ENCODE measurements at places on chromosomes 13 and 19.

DNA sequence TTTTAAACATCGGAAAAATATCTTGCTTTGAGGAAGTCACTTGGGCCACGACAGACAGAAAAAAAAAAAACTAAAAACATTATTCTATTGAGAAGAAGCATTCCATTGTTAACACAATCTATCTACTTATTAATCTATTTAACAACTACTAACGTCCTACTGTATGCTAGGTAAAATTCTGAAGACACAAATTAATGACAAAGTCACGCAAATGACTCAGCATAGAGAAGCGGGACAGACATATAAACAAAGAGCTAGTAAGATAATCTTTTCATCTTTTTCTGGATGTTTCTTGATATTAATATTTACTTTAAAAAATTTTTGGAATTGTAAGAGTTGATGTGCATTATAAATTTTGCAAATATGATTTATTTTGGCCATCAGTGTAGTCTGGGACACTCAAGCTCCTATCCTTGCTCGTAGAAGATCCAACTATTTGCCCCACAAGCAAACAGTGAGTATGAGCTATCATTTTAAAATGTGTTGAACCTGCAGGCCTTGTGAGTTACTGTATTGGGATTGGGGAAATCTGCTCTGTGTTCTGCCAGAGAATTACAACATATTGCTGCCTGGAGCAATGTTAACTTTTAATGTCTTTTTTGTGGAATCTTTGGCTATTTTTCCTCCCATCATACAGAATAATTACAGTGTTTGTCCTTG is 109.1 kb downstream of the PCDH9 start:
- H3K4me1 ChIP-seq: no peaks in the 10 kb centered on the region
- H3K36me3 ChIP-seq: no peaks in the 10 kb centered on the region
- H3K27ac ChIP-seq: no peak overlapping the region
- H3K4me3 ChIP-seq: no peak overlapping the region

DNA sequence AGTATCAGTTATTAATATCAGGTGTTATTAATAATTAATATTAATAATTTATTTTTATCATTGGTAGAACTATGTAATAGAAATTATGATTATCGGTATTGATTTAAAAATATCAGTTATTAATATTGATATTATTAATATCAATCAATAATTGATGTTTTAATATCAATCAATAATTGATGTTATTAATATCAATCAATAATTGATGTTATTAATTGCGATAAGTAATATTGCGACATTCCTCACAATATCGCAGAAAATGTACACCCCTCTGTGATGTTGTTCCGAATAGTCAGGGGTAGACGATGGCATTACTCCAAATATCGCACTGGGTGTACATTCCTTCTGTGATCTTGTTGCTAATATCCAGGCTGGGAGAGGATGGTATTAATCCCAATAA is 3.7 kb upstream of the RGCC start:
- no peak overlapping the region for H3K27ac ChIP-seq
- no peaks in the 10 kb centered on the region for H3K27me3 ChIP-seq
- no peaks in the 10 kb centered on the region for H3K36me3 ChIP-seq
- H3K4me3 ChIP-seq: no peak overlapping the region
- H3K4me1 ChIP-seq: peaks cover 10% of the 10 kb centered on the region

DNA sequence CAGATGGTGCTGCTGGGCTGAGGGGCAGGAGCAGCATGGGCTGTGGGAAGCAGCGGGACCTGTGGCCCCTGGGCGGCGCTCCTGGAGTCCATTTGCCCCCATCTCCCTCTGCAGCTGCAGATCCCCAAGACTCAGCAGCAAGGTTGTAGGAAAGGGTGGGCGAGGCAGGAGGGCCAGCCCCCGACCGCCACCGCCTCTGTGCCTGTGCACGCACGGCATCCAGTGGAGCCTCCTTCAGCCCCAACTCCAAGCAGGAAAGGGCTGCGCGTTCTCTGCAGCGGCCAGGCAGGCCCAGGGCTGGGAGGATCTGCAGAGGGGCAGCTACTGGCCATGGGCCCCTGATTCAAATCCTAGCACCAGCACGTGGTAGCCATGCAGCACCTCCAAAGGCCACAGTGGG is 20.8 kb downstream of the DPF1 start:
- no peak for DNase-seq
- H3K36me3 ChIP-seq: no peaks in the 10 kb centered on the region
- H3K27me3 ChIP-seq: no peaks in the 10 kb centered on the region
- H3K4me3 ChIP-seq: no peak overlapping the region

DNA sequence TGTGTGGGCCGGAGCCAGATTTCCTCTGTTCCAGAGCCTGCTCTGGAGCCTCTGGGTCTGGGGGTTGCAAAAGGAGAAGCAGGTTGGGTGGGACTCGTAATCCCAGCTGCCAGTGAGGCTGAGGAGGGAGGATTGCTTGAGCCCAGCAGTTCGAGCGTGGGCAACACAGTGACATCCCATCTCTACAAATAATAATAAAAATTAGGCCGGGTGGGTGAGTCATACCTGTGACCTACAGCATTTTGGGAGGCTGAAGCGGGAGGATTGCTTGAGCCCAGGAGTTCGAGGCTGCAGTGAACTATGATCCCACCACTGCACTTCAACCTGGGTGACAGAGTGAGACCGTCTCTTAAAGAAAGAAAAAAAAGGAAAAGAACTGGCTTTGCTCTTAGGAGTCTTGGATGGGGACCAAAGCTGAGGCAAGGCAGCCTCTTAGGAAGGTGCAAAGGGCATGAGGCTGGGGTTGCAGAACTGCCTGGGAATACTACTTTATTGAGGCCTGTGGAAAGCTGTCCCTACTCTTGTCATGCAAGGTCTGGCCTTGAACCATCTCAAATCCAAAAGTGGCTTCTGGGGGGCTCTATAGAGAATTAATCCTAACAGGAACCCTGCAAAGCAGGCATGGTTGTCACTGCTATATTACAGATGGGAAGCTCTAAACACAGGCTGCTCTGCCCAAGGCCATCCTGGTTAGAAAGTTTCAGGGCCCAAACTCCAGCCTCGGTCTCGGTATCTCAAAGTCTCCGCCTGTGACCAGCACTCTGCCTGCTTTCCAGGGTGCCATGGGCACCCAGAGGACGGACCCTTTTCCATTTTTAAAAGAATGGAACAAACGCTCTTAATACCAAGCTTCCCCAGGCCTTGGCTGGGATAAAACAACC is 880 bp upstream of the C19orf12 start:
- no peaks in the 10 kb centered on the region for H3K27me3 ChIP-seq
- peak overlapping the region; percentile 81 for H3K4me3 ChIP-seq
- H3K27ac ChIP-seq: peak overlapping the region; percentile 90
- no peaks in the 10 kb centered on the region for H3K36me3 ChIP-seq
- H3K4me1 ChIP-seq: peaks cover 33% of the 10 kb centered on the region
- DNase-seq: no peak

All from vagina (tissue), 2 donors.